ENCODE measurements at places on chromosomes 2 and 18. TPM values are rescaled to one million over a fixed set of nuclear protein-coding genes. Genes with fewer than 3 reads are reported as not detected.

DNA sequence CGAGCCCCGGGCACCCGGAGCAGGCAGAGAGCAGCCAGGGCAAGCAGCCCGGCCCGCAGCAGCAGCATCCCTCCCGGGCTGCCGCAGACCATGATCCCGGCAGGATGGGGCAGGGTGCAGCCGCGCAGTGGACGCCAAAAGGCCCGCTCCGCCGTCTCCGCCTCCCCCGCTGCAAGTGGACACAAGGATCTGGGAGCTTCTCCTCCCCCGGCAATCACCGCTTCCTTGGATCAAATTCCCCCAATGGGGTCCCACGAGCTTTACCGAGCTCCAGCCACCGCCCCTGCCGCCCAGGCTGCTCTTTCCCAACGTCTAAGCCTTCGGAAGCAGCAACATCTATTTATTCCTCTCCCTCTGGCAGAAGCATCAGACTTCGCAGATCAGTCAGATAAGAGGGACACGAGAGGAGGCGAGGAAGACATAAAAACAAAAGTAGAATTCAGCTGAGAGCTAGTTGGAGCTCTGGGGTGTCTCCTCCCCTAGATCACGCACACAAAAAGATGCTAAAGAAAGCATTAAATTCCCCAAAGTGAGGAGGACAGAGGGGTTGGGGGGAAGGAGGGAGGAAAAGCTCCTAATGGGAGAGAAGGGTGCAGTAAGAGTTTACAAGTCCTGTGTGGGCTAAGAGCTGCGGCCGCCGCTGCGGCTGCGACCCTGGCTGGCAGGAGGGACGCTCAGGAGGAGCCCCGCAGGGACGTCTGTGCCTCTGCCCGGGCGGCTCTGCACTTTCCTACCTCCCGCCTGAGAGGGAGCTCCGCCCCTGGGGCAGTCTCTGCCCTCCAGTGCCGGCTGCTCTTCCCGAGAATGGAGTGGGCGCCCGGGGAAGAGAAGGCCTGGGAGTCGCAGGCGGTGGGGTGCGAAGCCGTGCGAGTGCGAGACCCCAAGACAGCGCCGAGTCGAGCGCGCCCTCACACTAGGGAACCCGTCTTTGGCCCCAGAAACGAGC is at the start of gene FRZB:
TSS of gene FRZB (minus strand) at position 177 of the 946 bp plus-strand sequence. CDS start at position 92, 85 bp downstream.
- peaks cover 3% of the 10 kb centered on the region for H3K27me3 ChIP-seq
- H3K27ac ChIP-seq: peak within 1 kb of the TSS; percentile 58
- H3K36me3 ChIP-seq: no peaks in the 10 kb centered on the region
- no peaks in the 10 kb centered on the region for H3K4me1 ChIP-seq

GRCh38 chr2:105697781-105698449 is 46.8 kb upstream of the NCK2 start:
- no peak for DNase-seq
- H3K36me3 ChIP-seq: no peaks in the 10 kb centered on the region
- no peaks in the 10 kb centered on the region for H3K27me3 ChIP-seq
- no peak overlapping the region for H3K27ac ChIP-seq
- no peak overlapping the region for H3K4me3 ChIP-seq
- H3K4me1 ChIP-seq: no peaks in the 10 kb centered on the region

DNA sequence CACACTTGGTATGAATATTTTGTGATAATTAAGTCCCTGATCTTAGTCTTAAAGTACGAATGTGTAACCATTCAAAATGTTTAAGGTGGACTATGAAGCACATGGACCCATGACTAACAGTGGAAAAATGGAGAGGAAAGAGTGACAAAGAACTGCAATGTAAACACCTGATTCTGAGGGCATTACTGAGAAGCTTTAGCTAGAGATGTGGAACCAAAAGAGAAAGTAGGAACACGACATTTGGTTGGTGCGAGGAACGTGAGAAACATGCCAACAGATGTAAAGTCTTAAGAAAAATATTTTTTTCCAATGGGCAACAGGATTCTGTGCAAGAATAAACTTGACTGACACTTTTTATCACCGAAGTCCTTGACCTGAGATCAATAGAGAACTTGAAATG is 1618.6 kb downstream of the DPP10 start:
- no peak for DNase-seq
- H3K27me3 ChIP-seq: no peaks in the 10 kb centered on the region
- H3K4me3 ChIP-seq: no peak overlapping the region
- H3K4me1 ChIP-seq: no peaks in the 10 kb centered on the region

GRCh38 chr2:211611061-211611518 is 927.5 kb downstream of the ERBB4 start:
- H3K36me3 ChIP-seq: no peaks in the 10 kb centered on the region
- no peaks in the 10 kb centered on the region for H3K4me1 ChIP-seq

DNA sequence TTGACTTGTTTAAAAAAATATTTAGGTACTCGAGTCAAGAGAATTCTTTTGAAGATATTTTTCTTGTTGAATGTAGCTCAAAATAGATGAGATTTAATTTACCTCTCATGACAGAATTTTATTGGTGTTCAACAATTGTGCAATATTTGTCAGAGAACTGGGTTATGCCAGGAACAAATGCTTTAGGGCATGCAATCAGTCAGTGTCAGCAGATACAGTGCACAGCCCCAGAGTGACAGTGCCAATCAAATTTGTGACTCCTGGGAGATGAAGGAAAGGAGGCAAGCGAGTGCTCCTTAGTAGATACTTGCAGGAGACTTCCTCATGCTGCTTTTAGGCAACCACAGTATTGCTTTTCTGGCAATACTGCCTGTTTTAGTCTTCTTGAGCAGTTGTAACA is 81.2 kb upstream of the DSEL start:
- no peak overlapping the region for H3K4me3 ChIP-seq
- no peaks in the 10 kb centered on the region for H3K36me3 ChIP-seq
- no peaks in the 10 kb centered on the region for H3K4me1 ChIP-seq
- no peaks in the 10 kb centered on the region for H3K27me3 ChIP-seq
- H3K27ac ChIP-seq: no peak overlapping the region

The GTF2A1L gene
- not detected for total RNA-seq

The SATB2 gene
- 3.9 TPM for total RNA-seq

The KCNK3 gene
- 25.4 TPM for total RNA-seq
